ENCODE measurements at places on chromosomes 2 and 18.

GRCh38 chr2:209441541-209441940, 17.7 kb downstream of the MAP2 start:
- DNase-seq, result no peak

DNA sequence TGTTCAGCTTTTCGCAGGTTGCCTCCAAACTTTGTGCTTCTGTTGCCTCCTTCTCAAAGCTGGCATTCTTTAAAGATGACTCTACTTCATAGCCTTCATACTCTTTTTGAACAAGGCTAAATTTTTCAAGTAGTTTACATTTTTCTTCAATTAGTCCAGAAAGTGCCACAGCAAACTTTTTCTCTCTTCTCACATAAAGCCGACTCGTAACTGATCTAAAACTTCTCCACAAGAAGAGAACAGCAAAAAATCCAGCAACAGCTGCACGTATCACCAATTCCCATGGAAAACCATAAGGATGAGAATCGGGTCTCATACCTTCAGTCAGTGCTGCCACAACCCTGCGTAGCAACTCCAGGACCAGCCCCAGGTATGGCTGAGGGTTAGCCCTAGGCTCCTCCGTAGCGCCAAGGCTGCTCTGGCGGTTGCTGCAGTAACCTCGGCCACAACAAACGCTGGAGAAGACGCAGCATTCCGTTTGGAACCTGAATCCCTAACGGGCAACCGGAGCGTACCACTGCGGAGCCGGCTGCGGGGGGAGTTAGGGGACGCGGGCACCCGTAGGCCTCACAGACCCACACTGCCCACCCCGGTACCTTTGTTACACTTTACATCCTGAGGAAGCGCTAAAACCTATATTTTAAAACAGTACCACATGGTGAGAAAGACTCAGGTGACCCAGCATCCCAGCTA, at the start of gene CTAGE1:
Gene CTAGE1 (minus strand): TSS at position 420 of the 693 bp plus-strand sequence. CDS start 104 bp downstream, at position 316.
- no peak for DNase-seq

GRCh38 chr18:23878336-23878900, 136.1 kb upstream of the TTC39C start:
- no peak for DNase-seq

- DNase-seq, result no peak
These were observed 10.6 kb upstream of the SNTG2 start for GRCh38 chr2:939936-940601.

GRCh38 chr2:121263996-121264715, 20.8 kb downstream of the TFCP2L1 start:
- DNase-seq, result no peak

GRCh38 chr2:121810959-121811853, 55.8 kb downstream of the TSN start:
- peak; percentile 62 for DNase-seq

GRCh38 chr18:62073461-62074281, 113.2 kb downstream of the PIGN start:
- no peak for DNase-seq

GRCh38 chr2:119263025-119263424, 39.4 kb downstream of the STEAP3 start:
- DNase-seq, result no peak

GRCh38 chr18:28808373-28808772, 631.4 kb upstream of the CDH2 start:
- DNase-seq, result no peak

- DNase-seq, result peak; percentile 7
These were observed 54.8 kb upstream of the LPIN2 start for GRCh38 chr18:3067722-3068121.

DNA sequence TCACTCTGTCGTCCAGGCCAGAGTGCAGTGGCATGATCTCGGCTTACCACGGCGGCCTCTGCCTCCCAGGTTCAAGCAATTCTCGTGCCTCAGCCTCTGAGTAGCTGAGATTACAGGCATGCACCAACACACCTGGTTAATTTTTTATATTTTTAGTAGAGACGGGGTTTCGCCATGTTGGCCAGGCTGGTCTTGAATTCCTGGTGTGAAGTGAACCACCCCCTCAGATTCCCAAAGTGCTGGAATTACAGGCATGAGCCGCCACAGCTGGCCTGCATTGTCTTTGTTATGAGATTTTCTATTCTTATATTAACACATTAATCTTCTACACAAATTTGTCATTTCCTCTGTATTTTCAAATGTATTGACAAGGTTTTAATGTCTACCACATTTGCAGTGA, 75.2 kb downstream of the SEPTIN10 start:
- DNase-seq, result no peak

GRCh38 chr2:86028766-86029381, 76.8 kb downstream of the POLR1A start:
- DNase-seq, result no peak

DNA sequence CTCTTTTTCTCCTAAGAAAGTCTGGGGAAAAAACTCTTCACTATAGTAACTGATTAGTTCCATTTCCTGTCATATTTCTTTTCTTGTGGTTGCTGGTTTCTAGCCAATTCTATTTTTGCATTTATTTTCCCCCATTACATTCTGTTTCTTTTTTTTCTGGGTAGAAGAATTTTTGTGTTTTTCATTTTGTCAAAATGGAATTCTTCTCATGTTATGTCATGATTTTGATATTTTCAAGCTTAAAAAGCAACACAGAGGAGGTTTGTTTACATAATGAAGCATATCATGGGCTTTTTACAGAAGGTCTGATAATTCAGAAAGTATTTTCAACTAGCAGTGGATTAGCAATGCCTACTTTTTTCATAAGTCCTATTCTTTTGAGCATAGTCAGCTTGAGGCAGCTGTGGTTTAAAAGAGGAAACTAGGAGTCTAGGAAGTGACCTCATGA, 102.0 kb downstream of the MAP2 start:
- DNase-seq, result no peak

GRCh38 chr18:13389491-13390131, 171.1 kb downstream of the LDLRAD4 start:
- no peak for DNase-seq

GRCh38 chr18:58484989-58485981, 143.6 kb downstream of the ALPK2 start:
- peak; percentile 17 for DNase-seq

- DNase-seq, result no peak
These were observed 266.6 kb upstream of the SIX2 start for GRCh38 chr2:45275806-45276205.

- no peak for DNase-seq
These were observed 95.2 kb upstream of the RAB6C start for GRCh38 chr2:129884221-129884786.

- no peak for DNase-seq
These were observed 139.0 kb upstream of the SERPINE2 start for GRCh38 chr2:224178056-224178455.

- DNase-seq, result no peak
These were observed 181.1 kb downstream of the NEDD4L start for GRCh38 chr18:58225101-58225500.

DNA sequence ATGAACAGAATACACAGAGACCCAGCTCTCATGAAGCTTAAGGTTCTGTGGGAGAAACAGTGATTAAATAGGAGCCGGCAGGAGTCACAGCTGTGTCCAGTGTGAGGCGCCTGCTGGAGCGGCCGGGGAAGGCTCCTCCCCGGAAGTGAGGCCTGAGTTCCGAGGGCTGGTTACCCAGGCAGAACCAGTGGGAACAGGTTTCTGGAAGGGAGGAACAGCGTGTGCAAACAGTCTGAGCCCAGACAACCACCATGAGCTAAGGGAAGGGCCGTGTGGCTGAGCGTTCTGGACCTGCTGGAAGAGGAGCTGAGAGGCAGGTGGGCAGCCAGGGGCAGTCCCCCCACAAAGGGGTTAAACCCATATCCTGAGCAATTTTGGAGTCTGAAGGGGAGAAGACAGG, 26.0 kb upstream of the NPAS2 start:
- no peak for DNase-seq

DNA sequence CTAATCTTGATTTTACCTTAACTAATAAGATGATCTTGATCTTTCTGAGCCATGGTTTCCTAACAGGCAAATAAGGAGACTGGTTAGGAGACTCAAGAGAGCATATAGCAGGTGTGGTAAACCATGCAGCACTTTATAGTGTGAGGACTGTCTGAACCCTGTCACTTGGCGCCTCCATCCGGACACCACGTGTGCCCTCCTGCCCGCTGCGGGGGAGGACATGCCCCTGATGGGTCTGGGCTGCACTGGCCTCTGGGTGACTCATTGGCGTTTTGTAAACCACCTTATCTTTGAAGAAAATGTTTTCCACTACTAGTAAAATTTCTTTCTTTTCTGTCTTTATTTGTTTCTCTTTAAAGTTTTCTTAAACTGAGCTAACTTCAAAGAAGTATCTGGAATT, 131.1 kb downstream of the FMNL2 start:
- no peak for DNase-seq

GRCh38 chr2:170465241-170465640, 249.9 kb upstream of the SP5 start:
- DNase-seq, result no peak

- DNase-seq, result no peak
These were observed 593.9 kb upstream of the NETO1 start for GRCh38 chr18:73461780-73462059.

- DNase-seq, result no peak
These were observed 33.2 kb upstream of the GALNT3 start for GRCh38 chr2:165827016-165827920.

- no peak for DNase-seq
These were observed 46.2 kb downstream of the AKAIN1 start for GRCh38 chr18:5150894-5151293.

GRCh38 chr2:44722026-44722625, 219.4 kb upstream of the SIX3 start:
- no peak for DNase-seq
